ENCODE measurements at places on chromosomes 16 and 17.

DNA sequence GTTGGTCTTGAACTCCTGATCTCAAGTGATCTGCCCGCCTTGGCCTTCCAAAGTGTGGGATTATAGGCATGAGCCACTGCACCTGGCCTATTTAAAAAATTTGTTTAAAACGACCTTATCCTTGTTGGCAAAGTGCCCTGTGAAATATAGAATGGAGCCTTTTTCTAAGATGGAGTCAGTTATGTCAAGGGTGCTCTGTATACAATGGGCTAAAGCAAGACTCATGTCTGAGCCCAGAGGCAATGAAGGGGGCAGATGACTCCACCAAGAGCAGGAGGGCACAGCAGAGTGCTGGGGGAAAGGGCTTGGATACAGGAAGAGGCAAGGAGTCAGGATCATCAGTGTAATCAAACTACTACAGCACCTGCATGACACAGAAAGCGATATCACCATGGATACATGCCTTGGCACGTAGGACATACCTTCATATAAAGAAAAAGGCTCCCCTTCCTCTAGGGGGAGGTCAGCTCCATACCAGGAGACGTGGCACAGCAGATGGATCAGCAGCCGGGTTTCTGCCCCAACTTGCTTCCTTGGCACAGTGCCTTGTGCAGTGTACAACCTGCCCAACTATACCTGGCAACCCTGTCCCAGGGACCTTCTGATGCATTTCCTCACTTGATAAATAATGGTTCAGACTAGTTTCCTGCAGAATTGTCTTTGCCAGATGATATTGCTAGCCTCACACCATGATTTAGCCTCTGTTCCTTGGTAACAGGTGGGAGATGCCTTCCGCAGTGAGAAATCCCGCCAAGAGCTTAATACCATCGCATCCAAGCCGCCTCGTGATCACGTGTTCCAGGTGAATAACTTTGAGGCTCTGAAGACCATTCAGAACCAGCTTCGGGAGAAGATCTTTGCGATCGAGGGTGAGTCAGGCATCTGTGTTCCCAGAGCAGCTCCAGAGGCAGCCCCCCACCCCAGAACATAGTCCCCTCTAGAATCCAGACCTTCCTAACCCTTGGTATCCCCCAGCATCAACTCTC, 15.3 kb downstream of the ITGAM start:
- no peak for DNase-seq

GRCh38 chr16:85330694-85331188, 218.5 kb upstream of the CIBAR2 start:
- DNase-seq, result peak; percentile 86

DNA sequence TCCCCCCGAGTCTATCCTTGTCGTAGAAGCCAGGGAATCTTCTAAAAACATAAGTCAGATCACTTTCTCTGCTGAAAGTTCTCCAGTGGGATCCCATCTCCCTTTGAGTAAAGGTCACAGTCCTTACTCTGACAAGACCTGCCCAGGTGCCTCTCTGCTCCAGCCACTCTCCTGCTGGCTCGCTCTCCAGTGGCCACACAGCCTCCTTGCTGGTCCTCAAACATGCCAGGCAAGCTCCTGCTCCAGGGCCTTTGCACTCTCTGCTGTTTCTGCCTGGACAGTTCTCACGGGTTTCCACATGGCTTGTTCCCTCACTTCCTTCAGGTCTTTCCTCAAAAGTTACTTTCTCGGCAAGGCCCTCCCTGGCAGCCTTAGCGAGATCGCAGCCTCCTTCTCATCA, 3.4 kb downstream of the B9D1 start:
- DNase-seq, result no peak

- no peak for DNase-seq
Measured at GRCh38 chr17:39400547-39401411, 647 bp downstream of the FBXL20 start.

DNA sequence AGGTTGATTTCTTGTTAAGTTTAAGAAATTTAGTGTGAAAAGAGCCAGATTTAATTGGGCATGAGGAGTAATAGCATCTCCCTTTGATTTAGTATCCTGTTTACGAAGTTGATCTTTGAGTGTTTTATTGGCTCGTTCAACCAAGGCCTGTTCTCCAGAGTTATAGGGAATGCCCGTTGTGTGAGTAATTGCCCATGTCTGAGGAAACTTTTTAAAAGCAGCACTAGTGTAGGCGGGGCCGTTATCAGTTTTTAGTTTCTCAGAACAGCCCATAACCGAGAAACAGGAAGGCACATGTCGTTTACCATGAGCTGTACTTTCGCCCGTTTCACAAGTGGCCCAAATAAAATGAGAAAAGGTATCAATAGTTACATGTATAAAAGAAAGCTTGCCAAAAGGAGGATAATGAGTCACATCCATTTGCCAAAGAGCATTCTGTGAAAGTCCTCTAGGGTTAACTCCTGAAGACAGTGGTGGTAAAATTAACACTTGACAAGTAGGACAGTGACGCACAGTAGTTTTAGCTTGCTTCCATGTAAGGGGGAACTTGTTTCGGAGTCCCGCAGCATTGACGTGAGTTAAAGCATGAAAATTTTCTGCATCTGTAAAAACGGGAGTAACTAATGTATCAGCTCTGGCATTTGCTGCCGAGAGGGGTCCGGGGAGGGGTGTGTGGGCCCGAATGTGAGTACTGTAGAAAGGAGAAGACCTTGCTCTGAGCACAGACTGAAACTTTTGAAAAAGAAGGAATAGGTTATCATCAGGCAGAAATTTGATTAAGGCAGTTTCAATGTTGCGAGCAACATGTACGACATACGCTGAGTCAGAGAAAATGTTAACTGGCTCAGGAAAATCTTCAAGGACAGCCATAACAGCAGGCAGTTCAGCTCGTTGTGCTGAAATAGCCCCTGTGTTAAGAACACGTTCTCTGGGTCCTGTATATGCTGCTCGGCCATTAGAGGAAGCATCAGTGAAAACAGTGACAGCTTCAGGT, 18.5 kb upstream of the KCTD5 start:
- no peak for DNase-seq

GRCh38 chr17:44044071-44044470, 22.4 kb downstream of the LSM12 start:
- peak; percentile 65 for DNase-seq

GRCh38 chr16:30369938-30370455, 297 bp downstream of the TBC1D10B start:
- no peak for DNase-seq
